Stimulated activated CD4-positive, alpha-beta T cell treated with anti-CD3 and anti-CD28 coated beads, Interleukin-1b, Interleukin-23, amount 100 ng/mL, for 1 hour (primary cell): ENCODE measurements at places on chromosomes 7 and 10.

DNA sequence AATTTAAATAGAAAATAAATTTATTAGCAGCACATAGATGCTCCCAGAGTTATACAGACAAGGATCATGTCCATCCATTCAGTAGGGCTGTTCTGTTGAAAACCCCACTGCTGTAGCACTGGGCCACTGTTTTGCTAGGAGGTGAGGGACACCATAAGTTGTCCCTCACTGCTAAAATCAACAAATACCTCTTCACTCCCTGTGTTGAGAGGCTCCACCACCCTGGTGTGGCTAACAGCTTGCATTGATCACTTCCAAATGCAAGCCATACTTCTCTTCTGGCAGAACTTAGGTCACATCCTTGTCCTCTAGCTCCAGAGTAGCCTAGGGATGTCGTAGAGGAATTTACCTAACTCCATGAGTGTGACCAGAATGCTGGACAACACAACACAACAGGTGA, 55.4 kb downstream of the MDFIC start:
- DNase-seq = no peak

DNA sequence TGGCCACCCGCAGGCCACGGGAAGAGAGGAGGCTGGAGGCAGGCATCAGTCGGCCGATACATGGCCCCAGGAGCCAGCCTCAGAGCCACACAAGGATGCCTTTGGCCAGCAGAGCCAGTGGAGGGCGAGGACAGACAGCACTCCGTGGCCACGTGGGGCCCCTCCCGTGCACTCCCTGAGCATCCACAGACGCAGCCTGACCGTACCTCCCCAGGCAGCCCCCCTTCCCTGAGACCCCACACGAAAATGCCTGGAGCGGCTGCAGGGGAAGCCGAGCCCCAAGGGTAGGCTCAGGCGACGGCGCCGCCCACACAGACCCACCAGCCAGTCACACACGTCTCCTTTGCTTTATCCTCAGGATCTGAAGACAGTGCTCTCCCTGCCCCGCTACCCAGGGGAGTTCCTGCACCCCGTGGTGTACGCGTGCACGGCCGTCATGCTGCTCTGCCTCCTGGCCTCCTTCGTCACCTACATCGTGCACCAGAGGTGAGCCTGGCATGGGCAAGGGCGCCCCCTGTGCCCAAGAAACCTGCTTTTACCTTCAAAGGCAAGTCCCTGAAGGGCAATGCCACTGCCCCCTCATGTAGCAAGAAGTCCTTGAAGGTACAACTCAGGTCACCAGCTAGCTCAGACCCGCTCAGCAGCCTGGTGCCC, 9.0 kb downstream of the ADGRA1 start:
- DNase-seq = no peak

GRCh38 chr10:122525788-122526187, 34.8 kb upstream of the DMBT1 start:
- no peak for DNase-seq

DNA sequence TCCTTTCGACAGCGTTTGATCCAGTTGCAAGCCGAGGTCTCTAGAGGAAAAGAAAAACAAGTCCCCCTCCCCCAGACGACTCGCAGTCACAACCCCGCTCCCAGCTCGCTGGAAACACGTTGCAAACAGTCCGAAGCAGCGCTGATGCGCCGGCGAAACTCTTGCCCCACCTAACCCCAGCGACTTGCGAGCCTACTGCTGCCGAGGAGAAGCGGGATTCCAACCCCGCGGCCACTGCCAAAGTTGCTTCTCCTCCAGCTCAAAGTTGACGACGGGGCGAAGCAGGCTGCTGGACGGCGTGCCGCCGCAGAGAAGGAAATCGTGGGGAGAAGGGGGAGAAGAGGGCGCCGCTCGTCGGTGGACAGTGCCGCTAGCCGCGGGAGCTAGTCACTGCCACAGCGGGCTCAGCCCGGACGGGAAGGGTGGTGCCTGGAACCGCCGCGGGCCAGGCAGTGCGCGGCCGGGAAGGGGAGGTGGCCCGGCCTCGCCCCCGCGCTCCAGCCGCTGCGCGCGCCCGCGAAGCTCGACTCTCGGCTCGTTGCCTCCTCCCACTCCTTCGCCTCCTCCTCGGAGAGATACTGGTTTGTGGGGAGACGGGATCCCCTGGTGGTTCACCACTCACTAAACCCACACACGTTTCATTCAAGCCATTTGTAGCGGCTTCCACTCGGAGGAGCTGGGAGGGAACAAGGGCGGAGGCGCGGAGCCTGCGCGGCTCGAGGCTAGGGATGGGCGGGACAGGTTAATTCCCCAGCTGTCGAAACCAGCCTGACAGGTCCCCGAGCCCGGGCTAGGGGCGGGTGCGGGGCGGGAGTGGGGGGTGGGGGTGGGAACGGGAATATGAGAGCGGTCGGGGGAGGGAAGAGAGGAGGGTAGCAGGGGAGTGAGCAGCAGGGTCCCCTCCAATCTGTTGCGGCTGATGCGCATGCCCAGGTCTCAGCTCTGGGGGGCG, at the start of gene GPR37:
GPR37 (minus strand) TSS at position 392 of the 952 bp plus-strand sequence. CDS start 816 bp downstream, outside the sequence.
- no peak for DNase-seq
